ENCODE measurements at places on chromosomes 3 and 15.

- no peak for DNase-seq
Measured at GRCh38 chr15:34436126-34436955, 1.3 kb downstream of the GOLGA8A start.

DNA sequence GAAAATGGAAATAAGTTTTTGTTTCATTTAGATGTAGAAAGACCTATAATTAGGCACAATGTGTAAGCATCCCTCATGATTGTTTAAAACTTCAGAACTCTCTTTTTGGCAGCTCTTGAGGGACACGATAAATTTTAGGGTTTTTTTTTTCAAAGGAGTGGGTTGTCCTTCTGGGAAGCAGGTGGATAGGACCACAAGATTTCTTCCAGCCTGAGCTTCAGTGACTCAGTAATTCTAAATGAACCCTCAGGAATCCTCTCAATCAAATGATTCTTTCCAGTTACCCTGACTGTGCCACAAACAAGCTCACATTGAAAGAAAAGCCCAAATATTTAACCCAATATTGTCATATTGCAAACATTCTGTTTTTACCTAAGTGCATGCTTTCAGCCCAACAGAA is 45.1 kb downstream of the COL8A1 start:
- DNase-seq: no peak

GRCh38 chr15:96416934-96417759 is 86.6 kb downstream of the NR2F2 start:
- DNase-seq: no peak

- no peak for DNase-seq
Measured at GRCh38 chr3:130935761-130936492, 42.0 kb downstream of the ATP2C1 start.

DNA sequence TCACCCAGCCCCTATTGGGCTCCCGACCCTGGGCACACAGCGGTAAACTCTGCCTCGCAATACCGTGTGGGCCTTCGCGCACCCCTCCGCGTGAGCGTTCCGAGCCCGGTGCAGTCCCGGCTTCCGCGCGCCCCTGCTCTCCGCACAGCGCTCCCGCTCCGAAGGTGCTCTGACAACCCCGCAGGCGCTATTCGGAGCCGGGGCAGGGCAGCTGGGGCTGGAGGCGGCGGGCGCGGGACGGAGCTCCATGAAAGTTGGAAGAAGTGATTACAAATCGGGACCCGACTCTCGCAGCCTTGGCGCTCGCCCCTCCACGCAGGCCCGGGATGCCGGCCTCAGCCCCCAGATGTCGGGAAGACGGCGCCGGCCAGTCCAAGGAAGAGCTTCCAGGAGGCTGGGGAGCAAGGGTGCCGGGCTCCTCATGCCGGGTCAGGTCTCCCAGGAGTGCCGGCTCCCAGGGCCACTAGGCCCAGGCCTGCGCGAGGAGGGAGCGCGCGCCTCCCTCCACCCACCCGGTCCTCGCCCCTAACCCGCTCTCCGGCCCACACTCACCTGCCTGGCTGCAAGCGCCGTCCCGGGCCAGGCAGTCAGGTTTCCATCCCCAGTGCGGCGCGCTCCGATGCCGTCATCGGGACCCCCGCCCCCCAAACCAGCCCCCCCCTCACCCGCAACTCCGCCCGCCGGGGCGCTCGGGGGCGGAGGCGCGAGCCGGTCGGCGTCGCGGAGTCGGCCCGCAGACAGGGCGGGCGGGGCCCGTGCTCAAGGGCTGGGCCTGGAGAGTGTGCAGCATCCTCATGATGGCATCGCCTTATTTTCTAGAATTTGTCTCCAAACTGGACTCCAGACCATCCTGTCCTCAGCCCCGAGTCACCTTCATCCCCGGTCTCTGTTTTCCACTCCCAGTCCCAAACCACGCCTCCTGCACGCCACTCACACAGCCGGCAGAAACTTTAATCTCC is at the start of gene KIF7:
Gene KIF7, minus strand, starts transcription at position 621 of the 959 bp plus-strand sequence. CDS start 2,537 bp downstream, outside the sequence.
- no peak for DNase-seq

DNA sequence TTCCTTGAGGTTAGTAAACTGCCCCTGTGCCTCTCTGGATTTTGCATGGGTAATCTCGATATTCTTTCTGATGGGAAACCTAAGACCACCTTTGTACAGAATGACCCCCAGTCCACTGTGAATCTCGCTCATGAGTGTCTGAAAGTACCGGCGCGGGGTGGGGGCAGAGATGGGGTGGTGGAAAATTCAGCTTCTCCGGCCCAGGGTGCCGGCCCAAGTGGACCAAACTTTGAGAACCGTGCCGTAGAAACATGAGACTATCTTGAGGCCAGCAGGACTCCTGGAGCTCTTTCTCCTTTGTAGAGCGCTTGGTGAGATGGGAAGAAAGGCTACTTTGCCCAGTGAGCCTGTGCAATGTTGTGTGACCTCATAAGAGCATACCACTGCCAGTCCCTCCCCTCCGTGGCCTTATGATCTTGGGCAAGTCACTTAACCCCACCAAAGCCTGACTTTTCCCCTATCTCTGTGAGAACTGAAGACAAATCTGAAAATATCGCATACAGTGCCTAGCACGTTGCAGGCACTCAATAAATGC is 40.4 kb upstream of the VEPH1 start:
- no peak for DNase-seq

- no peak for DNase-seq
Measured at GRCh38 chr15:73539212-73540128, 93.7 kb downstream of the NPTN start.

DNA sequence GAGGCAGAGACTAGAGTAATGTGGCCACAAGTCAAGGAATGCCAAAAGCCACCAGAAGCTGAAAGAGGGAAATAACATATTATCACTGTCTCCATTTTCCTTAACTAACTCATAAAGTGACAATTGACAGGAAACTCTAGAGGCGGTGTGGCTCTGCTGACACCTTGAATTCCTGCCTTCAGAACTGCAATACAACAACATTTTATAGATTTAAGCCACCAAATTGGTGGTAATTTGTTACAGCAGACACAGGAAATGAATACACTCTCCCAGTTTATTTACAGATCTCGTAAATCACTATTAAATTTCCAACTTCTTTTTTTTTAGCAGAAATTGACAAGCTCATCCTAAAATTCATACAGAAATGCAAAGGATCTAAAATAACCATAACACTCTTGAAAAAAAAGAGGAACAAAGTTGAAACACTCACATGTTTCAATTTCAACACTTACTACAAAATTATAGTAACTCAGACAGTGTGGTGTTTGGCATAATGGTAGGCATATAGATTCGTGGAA is 449.9 kb downstream of the OTOL1 start:
- DNase-seq: no peak

- DNase-seq: no peak
Measured at GRCh38 chr3:167228135-167228534, 152.0 kb downstream of the ZBBX start.

DNA sequence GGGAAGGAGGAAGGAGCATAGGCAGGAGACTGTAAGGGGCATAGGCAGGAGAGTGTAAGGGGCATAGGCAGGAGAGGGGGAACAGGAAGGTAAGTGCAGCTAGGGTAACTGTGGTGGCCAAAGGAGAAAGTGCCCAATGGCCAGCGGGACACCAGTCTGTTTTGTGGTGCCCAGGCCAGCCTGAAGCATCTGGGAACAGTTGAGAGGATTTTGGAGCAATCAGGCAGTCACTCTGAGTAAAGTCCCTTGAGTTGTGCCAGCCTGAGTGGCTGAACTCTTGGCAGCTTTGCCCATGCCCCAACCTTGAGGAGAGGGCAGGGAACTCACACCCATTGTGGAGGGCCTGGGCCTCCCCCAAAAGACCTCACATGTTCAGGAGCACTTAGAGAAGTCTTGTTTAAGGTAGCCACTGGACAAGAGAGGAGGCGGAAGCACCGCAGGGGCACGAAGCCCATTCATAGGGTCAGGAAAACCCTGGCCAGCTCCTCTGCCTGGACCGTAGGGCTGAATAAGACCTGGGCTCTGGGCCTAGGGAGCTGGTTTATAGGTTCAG is 3.5 kb upstream of the TGM5 start:
- no peak for DNase-seq

- DNase-seq: no peak
Measured at GRCh38 chr15:73485372-73485771, 42.4 kb downstream of the REC114 start.

DNA sequence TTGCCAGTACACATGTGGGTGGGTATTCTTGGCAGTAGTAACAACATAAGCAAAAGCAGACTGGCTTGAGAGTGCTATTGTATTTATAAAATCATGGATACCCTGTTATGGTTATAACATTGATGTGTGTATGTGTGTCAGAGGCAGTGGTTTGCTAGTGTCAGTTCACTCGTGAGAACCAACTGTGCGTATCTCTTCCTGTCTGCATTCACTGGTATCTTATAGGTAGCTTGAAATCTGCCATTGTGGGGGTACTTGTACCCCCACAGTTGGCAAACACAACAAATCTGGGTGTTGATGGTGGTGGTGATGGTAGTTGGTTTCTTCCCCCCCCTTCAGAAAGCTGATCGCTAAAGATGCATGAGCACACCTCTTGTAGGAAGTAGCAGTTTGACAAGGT is 355.8 kb upstream of the SATB1 start:
- DNase-seq: no peak
